ENCODE measurements at places on chromosomes 12 and 14. TPM values are rescaled to one million over a fixed set of nuclear protein-coding genes. Genes with fewer than 3 reads are reported as not detected.

DNA sequence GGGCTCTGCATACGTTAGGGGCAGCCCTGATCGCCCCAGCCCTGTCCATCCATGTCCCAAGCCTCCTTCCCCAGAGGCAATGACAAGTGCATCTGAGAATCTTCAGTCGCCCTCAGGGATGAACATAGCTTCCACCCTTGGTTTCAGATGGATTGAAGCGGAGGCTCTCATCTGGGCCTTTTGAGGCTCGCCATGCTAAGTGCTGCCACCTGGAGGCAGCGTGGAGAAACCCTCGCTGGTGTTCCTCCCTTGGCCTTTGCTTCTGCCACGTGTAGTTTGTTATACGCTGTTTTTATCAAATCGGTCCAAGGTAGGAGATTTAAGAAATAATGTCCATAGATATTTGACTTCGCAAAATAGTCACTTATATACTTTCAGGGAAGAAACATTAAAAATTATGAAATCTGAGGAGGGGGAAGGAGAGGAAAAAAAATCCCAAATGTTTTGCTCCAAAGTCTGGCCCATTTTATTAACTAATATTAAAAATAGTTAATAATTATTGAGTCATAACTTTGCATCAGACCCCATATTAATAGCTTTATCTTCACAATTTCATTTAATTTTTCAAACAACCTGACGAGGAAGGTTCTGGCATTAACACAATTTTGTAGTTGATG, 28.8 kb upstream of the LRRC10 start:
- H3K27me3 ChIP-seq: no peaks in the 10 kb centered on the region
- no peaks in the 10 kb centered on the region for H3K36me3 ChIP-seq
- H3K4me1 ChIP-seq: peaks cover 5% of the 10 kb centered on the region
- no peak for DNase-seq
- no peak overlapping the region for H3K27ac ChIP-seq

DNA sequence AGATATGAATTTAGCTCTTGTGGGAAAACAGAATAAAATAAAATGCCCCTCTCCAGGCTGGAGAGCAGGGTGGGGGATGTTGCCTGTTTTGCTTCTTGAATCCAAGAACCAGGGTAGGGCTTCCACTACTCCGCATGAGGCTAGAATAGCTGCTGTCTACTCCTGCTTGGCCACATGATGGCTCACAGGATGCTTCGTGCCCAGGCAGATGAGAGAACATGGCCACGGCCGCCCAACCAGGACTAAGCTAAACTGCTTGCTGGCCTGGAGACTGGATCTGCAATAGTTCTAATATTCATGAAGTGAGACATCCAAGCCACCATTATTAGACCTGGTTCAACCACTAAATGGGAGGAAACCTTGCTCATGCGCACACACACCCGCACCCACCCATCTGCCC, 122.2 kb upstream of the METAP2 start:
- no peak overlapping the region for H3K27ac ChIP-seq
- H3K4me3 ChIP-seq: no peak overlapping the region
- H3K36me3 ChIP-seq: no peaks in the 10 kb centered on the region
- no peak for DNase-seq

Gene EFS
- total RNA-seq: 1.8 TPM

DNA sequence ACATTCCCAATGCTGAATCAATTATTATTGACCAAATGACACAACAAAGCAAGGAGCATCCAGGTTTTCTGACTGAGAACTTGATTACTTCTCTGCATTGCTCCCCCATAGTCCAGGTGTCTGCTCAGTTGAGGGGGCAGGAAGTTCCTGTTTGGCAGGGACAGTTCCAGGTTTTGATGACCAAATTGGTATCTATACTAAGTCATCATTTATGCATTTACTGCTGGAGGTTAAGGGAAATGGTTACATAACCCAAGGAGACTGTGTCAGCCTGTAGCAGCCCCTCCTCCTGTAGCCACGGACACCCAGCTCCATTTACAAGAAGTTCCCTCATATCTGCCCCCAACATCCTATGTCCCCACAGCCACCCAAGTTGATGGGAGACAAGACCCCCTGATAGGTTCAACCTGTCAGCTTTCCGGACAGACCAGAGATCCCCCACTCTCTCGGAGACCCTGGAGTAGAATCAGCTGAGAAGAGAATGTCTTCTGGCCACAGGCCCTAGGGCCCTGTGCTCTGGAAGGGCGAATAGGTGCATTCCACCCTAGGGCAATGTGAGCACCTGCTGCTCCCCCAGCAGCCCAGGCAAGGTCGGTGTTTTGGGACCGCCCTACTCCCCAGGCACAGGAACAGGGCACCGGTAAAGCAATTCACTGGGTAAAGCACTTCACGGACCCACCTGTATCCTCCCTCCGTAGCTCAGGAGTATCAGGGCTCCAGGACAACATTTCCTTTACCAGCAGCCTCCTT, 23.6 kb downstream of the IRF2BPL start:
- no peak overlapping the region for H3K4me3 ChIP-seq
- no peak overlapping the region for H3K27ac ChIP-seq
- no peak for DNase-seq
- H3K27me3 ChIP-seq: no peaks in the 10 kb centered on the region

Gene TAS2R42
- total RNA-seq: not detected

DNA sequence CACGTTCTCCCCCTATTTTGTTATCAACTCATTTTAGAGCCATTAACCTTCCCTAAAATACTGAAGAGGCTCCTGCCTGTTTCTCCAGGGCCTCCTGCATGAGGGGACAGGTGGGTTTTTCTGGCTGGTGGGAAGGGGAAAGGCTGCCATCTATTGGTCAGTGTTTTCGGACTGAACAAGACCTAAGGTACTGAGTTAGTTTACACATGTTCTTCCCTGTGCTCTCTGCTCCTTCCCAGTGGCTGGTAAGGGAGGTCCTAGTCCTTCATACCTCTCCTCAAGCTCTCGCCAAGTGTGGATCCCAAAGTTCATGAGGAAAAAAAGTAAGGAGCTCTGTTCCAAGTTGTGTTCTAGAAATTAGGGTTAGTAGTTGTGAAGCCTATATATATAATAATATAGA, 357.5 kb downstream of the FSCB start:
- no peak overlapping the region for H3K27ac ChIP-seq
- H3K4me3 ChIP-seq: no peak overlapping the region
- no peaks in the 10 kb centered on the region for H3K4me1 ChIP-seq
- no peak for DNase-seq

Gene SLC38A2
- 260 TPM for total RNA-seq

Gene PMEL
- not detected for total RNA-seq

- peaks cover 46% of the 10 kb centered on the region for H3K4me1 ChIP-seq
- H3K36me3 ChIP-seq: no peaks in the 10 kb centered on the region
- no peak overlapping the region for H3K4me3 ChIP-seq
- peak; percentile 17 for DNase-seq
Observed at GRCh38 chr12:3152011-3152511, 74.9 kb downstream of the TSPAN9 start.

Gene CISTR
- not detected for total RNA-seq

DNA sequence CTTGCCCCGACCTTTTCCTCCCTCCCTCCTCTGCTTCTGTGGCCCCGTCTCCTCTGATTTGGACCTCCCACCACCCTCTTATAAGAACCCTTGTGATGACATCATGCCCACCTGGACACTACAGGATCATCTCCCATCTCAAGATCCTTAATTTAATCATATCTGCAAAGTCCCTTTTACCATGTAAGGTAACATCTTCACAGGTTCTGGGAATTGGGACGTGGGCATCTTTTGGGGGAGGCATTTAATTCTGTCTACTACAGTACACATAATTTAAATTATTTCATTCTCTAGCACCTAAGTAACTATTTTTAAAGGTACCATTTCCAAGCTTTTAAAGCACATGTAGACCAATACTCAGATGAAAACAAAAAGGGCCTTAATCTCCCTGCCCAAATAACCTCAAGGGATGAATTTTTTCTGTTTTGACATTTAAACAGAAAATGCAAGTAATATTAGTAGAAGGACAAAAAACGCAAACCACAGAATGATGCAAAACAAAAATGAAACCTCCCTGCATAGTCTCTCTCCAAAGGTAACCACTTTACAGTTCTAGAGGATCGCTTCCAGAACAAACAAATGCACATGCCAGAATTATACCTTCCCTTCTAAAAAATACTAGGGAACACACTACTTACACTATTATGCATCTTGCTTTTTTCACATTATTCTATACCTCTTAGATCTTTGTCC, 222.1 kb downstream of the AACS start:
- no peaks in the 10 kb centered on the region for H3K4me1 ChIP-seq
- no peaks in the 10 kb centered on the region for H3K36me3 ChIP-seq
- no peak overlapping the region for H3K27ac ChIP-seq
- no peak overlapping the region for H3K4me3 ChIP-seq
- DNase-seq: no peak

Gene ADAMTS20
- total RNA-seq: not detected

- peak; percentile 87 for DNase-seq
- H3K27me3 ChIP-seq: no peaks in the 10 kb centered on the region
- H3K27ac ChIP-seq: peak overlapping the region; percentile 67
- no peaks in the 10 kb centered on the region for H3K4me1 ChIP-seq
- H3K36me3 ChIP-seq: no peaks in the 10 kb centered on the region
Observed at GRCh38 chr12:22275843-22276242, 58.7 kb downstream of the ST8SIA1 start.

Gene RCOR1
- total RNA-seq: 10.0 TPM

Measured in gastrocnemius medialis (tissue), 4 donors.